Stimulated activated CD8-positive, alpha-beta memory T cell treated with anti-CD3 and anti-CD28 coated beads, Interleukin-4, amount 100 ng/mL, for 48 hours (primary cell): ENCODE measurements at places on chromosomes 2 and 18.

GRCh38 chr2:180776921-180777320 is 203.5 kb upstream of the UBE2E3 start:
- DNase-seq: no peak

- no peak for DNase-seq
Observed at GRCh38 chr2:207257251-207258250, 91.8 kb upstream of the KLF7 start.

GRCh38 chr2:218856167-218856895 is 3.3 kb upstream of the WNT6 start:
- no peak for DNase-seq

GRCh38 chr2:233799087-233799665 is 21.0 kb downstream of the MROH2A start:
- DNase-seq: peak; percentile 11

DNA sequence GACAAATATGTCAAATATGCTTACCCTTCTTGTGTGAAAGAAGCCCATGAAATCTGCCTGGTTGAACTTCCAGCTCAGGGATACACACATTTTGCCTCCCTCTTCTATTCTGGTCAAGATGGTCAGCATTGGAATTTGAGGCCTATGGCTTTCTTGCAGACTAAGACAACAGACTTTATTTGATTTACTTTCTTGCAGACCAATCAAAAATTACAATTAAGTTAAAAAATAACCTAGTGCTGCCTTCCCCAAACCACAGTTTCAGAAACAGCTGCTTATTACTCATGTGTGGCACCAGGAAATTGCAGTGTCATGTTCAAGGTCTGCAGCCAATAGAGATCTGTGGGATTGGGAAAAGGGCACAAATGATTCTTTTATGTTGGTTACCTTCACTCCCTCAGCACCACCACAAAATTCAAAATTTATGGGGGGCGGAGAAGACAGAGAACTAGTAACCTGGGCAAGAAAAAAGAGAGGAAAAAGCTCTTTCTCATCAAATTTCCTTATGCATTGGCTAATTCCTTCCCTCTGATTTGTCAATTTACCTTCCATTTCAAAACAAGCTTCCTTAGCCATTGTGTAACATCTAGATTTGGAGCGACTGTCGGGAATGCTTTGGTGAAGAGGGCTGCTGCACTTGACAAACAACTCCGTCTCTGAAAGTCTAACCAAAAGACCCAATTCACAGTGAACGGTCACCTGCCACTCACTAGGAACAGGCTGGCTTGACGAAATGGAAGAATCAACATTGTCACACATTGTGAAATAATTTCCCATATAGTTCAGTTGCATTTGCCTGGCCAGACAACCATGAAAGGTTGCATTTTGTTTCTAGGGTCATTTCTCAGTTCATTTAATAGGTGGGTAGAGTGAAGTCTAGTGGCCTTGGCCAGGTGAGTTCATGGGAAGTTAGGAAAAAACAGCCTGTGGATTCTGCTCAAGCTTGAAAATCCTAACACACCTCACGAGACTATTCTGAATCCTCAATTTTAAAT is 100.4 kb upstream of the FZD5 start:
- no peak for DNase-seq

- no peak for DNase-seq
Observed at GRCh38 chr2:96463119-96463518, 42.0 kb downstream of the NEURL3 start.

GRCh38 chr2:118095610-118096009 is 7.3 kb downstream of the INSIG2 start:
- DNase-seq: no peak

- DNase-seq: no peak
Observed at GRCh38 chr2:54382601-54383000, 73.5 kb upstream of the SPTBN1 start.

DNA sequence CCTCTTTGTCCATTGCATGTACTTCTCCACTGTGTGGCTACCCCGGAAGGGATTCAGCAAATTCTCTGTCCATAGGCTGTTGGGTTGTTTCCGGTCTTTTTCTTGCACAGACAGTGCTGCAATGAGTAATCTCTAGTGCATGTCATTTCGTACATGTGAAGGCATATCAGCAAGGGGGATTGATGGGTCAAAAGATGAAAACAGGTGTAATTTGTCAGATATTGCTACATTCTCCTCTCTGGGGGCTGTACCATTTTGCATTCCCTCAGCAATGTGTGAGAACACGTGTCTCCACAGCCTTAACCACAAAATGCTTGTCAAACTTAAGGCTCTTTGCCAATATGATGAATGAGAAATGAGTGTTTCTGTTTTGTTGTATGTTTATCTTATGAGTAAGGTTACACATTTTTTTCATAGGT is 60.5 kb downstream of the KLHL29 start:
- peak; percentile 9 for DNase-seq

GRCh38 chr2:209973328-209973727 is 29.1 kb upstream of the RPE start:
- DNase-seq: no peak

DNA sequence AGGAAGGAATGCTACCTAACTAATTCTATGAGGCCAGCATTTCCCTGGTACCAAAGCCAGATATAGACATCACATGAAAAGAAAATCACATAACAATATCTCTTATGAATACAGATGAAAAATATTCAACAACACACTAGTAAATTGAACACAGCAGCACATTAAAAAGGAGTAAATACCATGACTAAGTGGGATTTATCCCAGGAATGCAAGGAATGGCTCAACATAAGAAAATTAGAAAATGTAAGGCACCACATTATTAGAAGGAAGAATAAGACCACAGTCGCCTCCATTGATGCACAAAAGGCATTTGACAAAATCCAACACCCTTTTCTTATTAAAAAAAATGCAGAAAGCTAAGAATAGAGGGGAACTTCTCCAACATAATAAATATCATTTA is 133.9 kb downstream of the TTC32 start:
- no peak for DNase-seq

GRCh38 chr2:79994161-79994560 is 310.4 kb downstream of the LRRTM1 start:
- no peak for DNase-seq

DNA sequence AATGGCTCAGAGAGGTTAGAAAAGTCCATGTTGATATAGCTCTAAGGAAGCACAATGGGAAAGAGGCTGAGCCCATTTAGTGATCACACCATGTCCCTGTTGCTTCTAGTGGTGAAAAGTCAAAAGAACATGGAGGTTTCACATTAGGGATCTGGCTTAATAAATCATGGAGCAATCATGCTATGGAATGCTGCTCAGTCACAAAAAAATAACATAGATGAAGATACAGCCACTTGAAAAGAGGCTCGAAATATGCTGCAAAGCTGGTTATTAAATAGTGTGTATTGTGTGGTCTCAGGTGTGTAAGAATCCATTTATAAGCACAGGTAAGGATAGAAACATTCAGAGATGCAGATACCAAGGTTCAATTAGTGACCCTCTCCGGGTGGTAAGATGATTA is 63.6 kb upstream of the CPO start:
- DNase-seq: no peak

- no peak for DNase-seq
Observed at GRCh38 chr18:74382481-74383017, 66.9 kb downstream of the C18orf63 start.

DNA sequence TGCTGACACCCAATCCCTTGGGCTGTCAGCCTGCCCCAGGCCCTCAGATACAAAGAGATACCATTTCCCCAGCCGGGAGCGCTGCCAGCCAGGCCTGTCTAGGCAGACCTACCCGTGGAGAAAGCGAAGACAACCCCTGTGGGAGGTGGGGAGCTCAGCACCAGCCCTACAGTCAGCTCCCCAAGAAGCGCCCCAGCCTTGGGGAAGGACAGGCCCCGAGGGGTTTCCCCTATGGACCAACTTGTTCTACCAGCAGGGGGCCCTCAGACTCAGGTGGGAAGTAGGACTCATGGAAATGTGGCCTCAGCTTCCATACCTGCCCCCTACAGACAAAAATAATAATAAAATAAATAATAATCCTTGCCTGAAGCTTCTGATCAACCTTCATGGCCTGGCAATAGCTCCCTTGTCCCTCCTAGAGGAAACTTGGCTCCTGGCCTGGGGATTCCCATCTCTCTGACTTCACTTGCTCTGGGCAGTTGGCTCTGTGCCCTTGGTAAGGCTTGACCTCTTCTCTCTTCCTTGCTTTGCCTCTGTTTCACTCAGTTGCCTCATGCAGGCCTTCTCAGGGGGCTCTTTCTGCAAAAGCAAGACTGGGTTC is 7.0 kb downstream of the SLC35F6 start:
- DNase-seq: peak; percentile 52

DNA sequence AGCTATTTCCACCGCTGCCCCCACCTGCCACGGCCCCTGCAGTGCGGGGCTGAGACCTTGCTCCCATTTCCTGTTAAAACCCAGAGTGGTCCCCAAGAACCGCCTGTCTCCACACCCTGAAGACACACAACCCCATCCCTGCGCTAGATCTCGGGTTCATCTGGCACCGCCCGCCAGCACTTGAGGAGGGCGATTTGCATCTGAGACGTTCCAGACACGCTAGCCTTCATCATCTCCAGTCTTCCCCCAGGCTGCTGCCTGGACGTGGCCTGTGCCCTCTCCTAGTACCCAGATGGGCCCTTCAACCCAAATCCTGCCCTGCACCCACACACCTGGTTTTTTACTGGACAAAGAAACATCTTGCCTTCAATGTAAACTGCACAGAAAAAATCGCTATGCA is 49.8 kb downstream of the SLC66A2 start:
- peak; percentile 18 for DNase-seq
